ENCODE measurements at places on chromosomes 11 and 22.

DNA sequence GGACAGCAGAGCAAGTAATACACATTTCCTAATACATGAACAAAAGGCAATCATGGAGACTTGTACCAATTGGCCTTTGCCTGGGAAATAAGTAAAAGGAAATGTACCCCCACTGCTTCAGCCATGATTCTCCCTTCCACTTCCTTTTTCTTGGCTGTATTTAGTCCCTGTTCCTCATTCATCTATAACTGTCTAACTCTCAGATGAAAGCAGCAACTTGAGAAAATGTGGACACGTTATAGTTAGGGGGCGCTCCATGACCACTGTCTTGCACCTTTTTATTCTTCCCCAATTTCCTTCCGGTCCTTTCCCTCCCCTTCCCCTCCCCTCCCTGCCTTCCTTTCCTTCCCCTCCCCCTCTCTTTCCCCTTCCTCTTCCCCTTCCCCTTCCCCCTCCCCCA is 61.3 kb upstream of the BARX2 start:
- no peak for DNase-seq

GRCh38 chr22:27124351-27124966 is 467.1 kb downstream of the MIAT start:
- DNase-seq = no peak

- no peak for DNase-seq
Observed at GRCh38 chr22:43314611-43315010, 28.6 kb downstream of the SCUBE1 start.

DNA sequence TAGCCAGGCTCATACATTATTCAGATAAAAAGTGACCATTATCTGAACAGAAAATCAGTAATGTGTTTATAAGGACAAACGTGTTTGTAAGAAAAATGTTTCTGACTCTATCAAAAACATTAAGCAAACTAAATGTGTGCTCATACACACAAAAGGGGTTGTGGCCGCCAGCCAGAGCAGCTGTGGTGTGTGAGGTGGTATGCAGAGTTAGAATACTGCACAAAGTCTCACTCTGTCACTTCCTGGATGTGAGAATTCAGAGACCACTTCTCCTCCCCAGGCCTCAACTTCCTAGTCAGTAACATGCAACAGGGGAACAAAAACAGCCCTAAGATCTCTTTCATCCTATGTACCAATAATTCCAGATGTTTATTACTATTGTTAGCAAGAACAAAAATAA is 9.4 kb downstream of the OR5B21 start:
- DNase-seq = no peak

- DNase-seq = no peak
Observed at GRCh38 chr11:82738091-82738490, 4.4 kb upstream of the FAM181B start.

DNA sequence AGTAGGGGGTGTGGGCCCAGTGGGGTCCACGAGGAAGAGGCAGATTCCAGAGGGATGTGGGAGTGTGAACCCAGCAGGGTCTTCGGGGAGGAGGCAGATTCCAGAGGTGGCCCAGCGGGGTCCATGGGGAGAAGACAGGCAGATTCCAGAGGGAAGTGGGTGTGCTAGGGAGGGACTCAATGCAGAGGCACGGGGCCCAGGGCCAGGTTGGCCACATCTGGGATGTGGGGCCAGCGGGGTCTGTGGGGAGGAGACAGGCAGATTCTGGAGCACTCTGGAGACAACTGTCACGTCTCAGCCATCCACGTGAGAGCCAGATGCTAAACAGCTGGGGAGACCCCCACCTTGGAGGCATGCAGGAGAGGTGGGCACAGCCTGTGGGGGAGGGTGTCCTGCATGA is 582.6 kb downstream of the TBC1D22A start:
- DNase-seq = no peak

Measured in NCI-H1092 treated with DMSO at 0.1 percent for 48 hours (cell line).